ENCODE measurements at places on chromosomes 5 and 9. TPM values are rescaled to one million over a fixed set of nuclear protein-coding genes. Genes with fewer than 3 reads are reported as not detected.

GRCh38 chr5:1662559-1663085 is 137.0 kb downstream of the MRPL36 start:
- DNase-seq: no peak

DNA sequence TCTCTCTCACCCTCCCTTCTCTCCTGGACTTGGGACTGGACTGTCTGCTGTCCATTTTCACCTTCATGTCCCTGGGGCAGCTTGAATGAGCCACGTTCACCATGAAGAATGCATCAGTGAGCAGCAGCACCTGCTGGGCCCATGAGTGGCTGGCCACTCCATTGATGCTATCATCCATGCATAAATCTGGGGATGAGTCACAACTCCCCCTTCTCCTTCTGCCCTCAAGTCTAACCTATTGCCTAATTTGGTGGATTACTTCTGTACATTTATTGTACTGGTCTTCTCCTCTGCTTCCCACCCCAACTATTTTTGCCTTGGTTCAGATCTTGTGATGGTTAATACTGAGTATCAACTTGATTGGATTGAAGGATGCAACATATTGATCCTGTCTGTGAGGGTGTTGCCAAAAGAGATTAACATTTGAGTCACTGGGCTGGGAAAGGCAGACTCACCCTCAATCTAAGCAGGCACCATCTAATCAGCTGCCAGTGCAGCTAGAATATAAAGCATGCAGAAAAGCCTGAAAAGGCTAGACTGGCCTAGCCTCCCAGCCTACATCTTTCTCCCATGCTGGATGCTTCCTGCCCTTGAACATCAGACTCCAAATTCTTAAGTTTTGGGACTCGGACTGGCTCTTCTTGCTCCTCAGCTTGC is 46.7 kb downstream of the GDNF start:
- peak; percentile 86 for DNase-seq

- DNase-seq: peak; percentile 13
These were observed 636.1 kb downstream of the PSAT1 start for GRCh38 chr9:78932849-78933627.

- peak; percentile 13 for DNase-seq
These were observed 337.8 kb downstream of the DEPDC1B start for GRCh38 chr5:60362158-60362557.

DNA sequence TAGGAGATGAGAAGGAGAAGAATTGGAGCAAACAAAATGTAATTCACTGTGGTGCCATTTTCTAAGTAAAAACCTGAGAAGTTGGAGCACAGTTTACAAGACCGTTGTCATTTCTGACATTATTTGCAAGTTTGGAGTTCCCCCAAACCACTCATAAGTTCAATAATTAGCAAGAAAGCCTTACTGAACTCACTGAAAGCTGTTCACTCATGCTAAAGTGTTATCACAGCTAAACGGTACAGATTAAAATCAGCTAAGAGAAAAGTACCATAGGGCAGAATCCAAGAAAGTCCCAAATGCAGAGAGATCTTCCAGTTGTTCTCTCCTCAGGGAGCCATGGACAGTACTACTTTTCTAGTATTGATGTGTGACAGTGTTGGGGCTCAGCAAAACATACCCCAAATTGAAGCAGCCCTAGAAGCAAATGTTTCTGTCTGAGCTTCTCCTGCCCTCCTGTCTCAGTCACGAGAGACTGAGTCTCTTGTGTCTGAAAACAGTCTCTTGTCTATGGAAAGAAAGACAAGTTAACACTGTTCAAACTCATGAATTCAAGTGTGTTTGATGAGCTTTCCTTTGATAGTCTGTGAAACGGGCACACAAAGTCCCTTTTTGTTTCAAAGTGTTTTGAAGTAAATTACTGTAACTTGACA is 221.2 kb downstream of the GABRG2 start:
- no peak for DNase-seq

DNA sequence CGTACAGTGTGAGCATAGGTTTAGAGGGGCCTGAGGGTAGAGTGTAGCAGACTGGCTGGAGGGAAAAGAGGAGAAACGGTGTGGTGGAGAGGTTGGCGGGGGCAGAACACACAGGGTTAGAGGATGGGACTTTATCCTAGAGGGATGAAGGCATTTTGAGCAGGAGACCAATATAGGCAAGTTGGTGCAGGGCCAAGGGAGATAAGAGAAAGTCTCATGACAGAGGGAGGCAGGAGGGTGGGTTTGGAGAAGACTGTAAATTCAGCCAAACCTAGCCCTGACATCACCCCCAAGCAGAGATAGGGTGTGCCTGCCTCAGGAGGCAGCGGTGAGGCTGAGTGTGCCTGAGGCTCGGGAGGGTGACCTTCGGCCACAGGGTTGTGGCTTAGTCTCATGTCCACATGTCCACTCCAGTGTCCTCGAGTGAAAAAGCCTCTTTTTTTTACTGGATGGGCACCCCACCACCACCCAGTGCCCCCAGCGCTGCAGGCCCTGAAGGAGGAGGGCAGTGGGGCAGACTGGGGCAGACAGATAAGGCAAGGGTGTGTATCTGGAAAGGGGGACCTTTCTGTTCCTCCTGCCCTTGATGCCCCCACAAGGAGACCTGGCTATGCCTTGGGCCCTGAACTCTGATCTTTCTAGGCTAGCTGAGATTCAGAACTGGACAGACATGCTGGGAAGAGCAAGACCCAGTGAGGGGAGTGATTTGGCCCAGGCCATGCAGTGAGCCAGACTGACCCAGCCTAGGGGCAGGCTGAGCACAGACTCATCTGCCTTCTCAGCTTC is 108.7 kb downstream of the RGS3 start:
- DNase-seq: no peak

- no peak for DNase-seq
These were observed 98.0 kb downstream of the SLC25A46 start for GRCh38 chr5:110836851-110837250.

GRCh38 chr5:132342291-132343180 is 27.0 kb upstream of the SLC22A5 start:
- DNase-seq: peak; percentile 51

DNA sequence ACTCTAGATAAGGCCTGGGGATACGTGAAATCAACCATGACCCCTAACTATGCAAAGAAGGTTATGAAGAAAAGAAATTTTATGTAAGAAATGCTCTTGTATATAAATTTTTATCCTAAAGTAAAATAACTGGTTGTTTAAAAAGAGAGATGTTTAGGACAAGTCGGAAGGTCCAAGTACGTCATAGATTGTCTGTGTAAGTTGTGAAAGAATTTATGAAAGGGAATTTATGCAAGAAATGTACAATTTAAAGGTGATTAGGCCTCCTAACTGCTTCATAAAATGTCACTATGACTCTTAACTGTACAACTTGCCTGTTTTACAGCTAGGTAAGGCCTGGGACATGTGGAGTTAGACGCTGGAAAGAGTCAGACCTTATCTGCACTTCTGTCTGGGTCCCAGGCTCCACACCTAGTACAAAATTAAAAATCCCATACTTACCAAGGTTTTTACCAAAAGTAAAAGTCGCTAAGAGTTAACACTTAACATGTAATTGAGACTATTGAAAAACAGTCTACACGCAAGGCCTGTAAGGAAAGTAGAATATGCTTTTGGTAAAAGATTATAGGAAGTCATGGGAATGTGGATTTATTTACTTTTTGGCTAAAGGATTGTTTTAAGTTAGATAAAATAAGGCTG is 77.4 kb downstream of the KIAA0825 start:
- no peak for DNase-seq

- no peak for DNase-seq
These were observed 63.0 kb downstream of the WWC1 start for GRCh38 chr5:168354397-168354796.

- DNase-seq: no peak
These were observed 648.1 kb downstream of the ACTL7B start for GRCh38 chr9:108207561-108208165.

- no peak for DNase-seq
These were observed 26.7 kb downstream of the SRFBP1 start for GRCh38 chr5:121988488-121988887.

GRCh38 chr5:172494630-172495505 is 40.5 kb upstream of the SH3PXD2B start:
- no peak for DNase-seq

GRCh38 chr9:109238125-109238524 is 71.1 kb upstream of the FRRS1L start:
- DNase-seq: no peak

GRCh38 chr5:11150976-11151375 is 389.9 kb upstream of the DAP start:
- no peak for DNase-seq

The UAP1L1 gene
- total RNA-seq: 2.2 TPM

The NTRK2 gene
- total RNA-seq: 0.46 TPM

The TRIM36 gene
- total RNA-seq: 4.8 TPM

The ADAMTSL2 gene
- not detected for total RNA-seq

The SHISAL2B gene
- not detected for total RNA-seq

The THBS4 gene
- 0.29 TPM for total RNA-seq

Data from epithelial cell of proximal tubule (primary cell).